Stimulated activated CD8-positive, alpha-beta memory T cell treated with anti-CD3 and anti-CD28 coated beads, Interleukin-2, amount 100 ng/mL, for 1 hour (primary cell): ENCODE measurements at places on chromosomes 3 and 15.

- DNase-seq = no peak
Measured at GRCh38 chr15:79172032-79172481, 81.5 kb upstream of the RASGRF1 start.

- DNase-seq = no peak
Measured at GRCh38 chr3:197353001-197353866, 54.8 kb upstream of the DLG1 start.

- no peak for DNase-seq
Measured at GRCh38 chr15:91973481-91973880, 120.0 kb downstream of the SLCO3A1 start.

- DNase-seq = no peak
Measured at GRCh38 chr3:30342318-30343060, 263.9 kb upstream of the TGFBR2 start.

DNA sequence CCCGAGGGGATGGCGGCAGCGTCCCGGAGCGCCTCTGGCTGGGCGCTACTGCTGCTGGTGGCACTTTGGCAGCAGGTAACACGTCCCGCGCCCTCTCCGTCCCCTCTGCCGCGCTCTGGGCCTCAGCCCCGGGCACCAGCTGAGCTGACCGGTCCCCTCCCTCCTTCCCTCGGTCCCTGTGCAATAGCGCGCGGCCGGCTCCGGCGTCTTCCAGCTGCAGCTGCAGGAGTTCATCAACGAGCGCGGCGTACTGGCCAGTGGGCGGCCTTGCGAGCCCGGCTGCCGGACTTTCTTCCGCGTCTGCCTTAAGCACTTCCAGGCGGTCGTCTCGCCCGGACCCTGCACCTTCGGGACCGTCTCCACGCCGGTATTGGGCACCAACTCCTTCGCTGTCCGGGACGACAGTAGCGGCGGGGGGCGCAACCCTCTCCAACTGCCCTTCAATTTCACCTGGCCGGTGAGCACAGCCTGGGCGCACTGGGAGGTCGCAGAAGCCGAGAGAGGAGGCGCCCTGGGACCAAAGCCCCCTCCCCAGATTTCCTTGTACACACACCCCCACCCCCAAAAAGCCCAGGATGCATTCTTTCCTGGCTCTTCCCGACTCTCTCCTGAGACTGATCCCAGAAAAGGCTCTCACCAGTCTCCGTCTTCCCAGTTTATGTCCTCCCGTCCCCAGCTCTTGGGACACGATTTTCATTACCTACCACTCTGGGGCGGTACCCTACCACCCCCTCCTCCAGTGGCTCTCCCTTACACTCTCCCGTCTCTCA, 705 bp downstream of the DLL4 start:
- no peak for DNase-seq

- no peak for DNase-seq
Measured at GRCh38 chr15:28086175-28086703, 12.9 kb downstream of the OCA2 start.

DNA sequence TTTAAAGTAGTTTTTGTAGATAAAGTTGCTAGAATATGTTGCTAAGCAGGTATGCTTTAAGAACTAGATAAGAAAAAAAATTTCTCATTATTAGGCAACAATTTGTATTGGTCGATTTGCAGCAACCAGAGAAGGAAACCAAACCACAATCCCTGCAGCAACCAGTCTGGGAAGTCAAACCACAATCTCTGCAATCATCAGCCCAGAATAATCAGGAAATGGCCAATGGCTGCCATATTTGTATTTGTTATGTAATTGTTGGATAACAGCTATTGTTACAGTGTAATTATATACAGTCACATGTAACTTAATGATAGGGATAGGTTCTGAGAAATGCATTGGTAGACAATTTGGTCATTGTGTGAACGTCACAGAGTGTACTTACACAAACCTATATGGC, 23.6 kb downstream of the STXBP5L start:
- no peak for DNase-seq

- no peak for DNase-seq
Measured at GRCh38 chr3:3619815-3620214, 179.4 kb upstream of the LRRN1 start.

DNA sequence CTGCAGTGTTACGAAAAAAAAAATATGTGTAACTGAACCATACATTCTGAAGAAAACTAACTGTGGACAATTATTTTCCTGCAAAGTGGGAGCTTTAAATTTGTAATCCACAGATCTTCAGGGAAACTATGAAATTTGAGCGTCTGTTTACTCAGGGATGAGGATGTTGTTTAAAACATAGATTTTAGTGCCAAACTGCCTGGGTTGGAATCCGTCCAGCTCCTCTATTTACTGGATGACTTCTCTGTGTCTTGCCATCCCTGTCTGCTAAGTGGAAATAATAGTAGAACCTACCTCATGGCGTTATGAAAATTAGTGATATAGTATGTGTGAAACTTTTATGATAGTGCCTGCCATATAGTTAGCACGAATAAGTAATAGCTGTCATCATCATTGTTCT, 666.5 kb downstream of the SQOR start:
- no peak for DNase-seq

DNA sequence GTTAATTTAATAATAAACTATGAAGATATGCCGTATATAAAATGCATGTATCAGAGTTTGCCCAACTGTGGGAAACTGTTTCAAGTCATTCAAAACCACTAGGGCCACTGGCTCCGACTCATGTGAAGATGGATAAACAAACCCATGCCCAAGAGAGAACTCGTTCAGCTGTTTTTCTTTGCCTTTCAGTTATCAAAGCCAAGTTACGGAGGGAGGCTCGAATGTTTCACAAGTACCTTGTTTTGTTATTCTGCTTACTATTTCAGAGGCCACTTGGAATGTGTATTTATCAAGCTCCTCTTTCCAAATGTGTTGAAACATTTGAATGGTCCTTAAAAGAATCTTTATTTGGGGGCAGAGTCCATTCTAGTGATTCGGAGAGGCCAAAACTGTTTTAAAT, 82.1 kb downstream of the DUT start:
- DNase-seq = no peak

DNA sequence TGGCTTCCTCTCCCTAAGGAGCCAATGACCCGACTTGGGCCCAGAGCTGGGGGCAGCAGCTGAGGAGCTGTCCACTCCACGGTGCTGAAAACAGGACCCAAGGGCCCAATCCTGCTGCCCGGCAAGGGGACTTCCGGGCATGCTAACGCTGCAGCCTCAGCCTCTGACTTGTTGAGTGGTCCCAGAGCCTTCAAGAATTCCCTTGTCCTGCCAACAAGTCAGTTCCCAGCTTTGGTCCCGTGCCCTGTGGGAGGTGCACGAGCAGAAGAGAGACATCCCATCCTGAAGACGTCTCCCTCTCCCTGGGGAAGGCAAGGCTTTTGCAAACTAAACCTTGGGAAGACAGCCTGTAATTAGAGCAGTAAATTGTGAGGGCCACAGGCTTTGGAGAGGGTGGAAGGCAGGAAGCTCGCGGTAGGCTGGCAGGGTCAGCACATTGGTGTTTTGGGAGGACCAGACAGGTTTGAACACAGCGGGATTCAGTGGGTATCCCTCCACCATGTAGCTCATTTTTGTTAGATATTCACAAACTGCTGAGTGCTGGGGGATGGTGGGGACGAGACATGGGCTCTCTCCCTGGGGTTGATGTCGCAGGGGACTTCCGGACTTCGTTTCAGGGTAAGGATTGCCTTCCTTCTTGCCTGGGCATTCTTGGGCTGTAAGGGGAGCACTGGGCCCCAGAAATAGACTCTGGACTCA, 29.8 kb upstream of the PRR23E start:
- no peak for DNase-seq

DNA sequence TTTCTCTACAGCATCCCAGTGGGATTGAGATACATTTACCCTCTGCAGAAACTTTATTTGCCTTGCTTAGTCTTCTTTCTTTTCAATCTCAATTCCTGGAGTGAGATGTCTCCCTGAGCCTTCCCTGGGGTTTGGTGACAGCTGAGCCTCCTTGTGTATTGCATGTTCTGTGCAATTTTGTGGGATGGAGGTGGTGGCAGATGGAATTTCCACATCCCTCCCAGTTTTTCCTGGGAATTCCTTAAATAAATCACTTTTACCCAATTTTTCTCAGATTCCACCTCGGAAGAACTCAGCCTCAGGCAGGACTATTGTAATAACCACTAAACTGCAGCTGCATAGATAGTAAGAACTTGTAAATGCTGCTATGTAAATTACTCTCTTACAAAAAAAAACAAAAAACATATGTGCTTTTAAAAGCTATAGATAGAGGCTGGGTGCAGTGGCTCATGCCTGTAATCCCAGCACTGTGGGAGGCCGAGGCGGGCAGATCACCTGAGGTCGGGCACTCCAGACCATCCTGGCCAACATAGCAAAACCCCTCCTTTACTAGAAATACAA, 88.5 kb upstream of the ABHD17C start:
- no peak for DNase-seq

DNA sequence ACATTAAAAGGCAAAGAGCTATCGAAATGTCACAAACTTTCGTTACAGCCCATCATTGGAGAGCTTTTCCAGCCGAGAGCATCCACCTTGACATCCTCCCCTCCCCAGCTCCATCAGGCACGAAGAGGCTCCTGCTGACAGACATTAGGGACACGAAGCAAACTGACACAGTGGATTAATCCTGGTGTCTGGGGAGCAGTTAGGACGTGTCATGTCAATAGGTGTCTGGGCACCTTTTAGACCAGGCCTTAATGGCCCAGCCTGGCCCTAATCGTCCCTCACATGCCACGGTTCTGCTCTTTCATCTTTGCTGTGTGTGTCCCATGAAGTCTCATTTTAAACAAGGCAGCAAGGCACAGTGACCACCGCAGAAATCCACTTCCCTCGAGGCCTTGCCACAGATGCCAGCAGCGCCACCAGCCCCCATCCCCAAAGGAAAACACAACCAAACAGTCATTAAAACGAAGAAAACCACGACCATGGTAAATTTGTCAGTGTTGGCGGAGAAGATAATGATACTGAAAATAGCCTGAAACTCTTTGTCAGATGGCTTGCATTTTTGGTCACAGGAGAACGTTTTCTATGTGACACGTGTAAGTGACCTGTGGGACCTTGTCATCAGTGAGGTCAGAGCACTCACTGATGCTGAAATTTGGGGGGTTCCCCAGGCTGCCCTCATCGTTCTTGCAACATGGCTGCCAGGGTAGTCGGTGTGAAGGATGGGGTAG, 16.3 kb upstream of the PCSK6 start:
- DNase-seq = no peak

GRCh38 chr3:20060974-20061685, 20.9 kb downstream of the KAT2B start:
- no peak for DNase-seq

DNA sequence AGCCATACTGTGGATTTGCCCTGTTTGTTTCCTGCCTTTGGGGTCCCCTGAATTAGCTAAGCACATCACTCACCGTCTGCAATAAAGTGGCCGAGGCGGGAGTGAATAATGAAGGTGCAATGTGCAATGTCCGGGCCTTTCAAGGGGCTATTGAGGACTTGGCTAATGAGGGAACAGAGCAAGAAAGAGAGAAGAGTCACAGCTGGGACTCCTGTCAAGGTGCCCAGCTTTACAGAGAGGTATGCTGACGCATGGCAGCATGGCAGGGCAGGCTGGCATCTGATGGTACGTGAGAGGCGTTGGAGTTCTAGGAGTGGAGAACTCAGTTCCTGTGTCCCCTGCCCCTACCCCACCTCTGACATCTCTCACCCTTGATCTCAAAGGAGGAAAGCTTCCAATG, 13.8 kb upstream of the ATP2B2 start:
- no peak for DNase-seq

GRCh38 chr3:124966521-124967445, 32.2 kb upstream of the MUC13 start:
- DNase-seq = no peak

GRCh38 chr3:170424879-170425278, 6.2 kb downstream of the CLDN11 start:
- DNase-seq = no peak

DNA sequence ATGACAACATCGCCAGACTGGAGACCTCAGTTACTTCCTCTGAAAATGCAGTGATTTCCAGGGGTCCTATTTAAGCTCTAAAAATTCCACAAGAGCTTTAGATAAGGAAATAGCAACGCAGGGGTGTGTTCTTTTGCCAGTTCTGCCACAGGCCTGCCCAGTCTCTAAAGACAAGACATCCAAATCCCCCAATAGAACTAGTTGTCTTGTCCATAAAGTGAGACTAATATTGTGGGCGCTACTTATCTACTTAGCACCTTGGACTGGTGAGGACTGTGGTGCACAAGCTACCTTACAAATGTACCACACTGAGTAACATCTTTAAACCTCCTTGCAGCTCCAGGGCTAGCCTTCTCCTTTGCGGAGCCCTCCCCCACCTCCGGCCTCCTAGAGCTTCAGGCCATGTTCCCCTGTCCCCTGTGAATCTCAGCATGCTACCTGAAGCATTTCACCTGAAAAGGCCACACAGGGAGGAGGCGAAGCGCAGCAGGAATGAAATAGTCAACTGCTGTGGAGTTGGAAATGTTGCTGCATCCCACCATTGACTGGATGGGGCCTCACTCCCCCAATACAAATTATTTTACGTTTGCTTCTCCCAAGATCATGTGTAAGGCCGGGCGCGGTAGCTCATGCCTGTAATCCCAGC, 9.6 kb upstream of the LRRC2 start:
- no peak for DNase-seq

DNA sequence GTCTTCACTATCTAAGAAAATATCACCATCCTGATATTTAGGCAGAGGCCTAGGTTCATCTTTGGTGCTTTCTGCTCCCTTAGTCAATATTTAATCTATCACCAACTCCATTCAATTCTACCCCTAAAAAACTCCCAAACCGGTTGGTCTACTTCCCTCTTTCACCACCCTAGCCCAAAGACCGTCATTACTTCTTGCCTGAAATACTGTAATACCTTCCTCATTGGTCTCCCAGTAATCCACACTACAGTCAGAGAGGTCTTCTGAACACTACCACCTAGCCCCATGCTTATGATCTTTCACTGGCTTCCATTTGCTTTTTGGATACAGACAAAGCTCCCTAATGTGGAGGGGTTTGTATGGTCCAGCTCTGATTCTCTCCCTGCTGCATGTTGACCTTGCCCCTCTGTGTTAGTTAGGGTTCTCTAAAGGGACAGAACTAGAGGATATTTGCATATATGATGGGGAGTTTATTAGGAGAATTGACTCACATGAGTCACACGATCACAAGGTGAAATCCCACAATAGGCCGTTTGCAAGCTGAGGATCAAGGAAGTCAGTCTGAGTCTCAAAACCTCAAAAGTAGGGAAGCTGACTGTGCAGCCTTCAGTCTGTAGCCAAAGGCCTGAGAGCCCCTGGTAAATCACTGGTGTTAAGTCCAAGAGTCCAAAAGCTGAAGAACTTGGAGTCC, 36.4 kb upstream of the ATP2C1 start:
- no peak for DNase-seq

DNA sequence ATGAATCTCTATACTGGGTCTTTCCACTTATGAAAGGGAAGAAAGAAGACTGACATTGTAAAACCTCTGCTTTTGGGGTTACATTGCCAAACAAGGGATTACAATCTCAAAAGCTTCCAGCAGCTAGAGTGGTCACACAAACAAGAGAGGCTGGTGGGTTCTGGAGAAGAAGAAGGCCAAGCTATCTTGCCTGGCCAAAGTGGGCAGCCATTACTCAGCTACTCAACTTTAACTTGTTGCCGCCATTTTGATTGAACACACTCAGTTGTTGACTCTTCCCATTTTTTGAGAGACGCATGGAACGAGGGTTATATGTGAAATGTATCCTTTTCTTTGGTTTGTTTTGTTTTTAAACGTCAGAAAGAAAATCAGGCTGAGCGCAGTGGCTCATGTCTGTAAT, 50.9 kb downstream of the BHLHE40 start:
- no peak for DNase-seq

- no peak for DNase-seq
Measured at GRCh38 chr3:150450916-150451315, 42.8 kb downstream of the TSC22D2 start.
